ENCODE measurements at places on chromosomes 6 and 20.

DNA sequence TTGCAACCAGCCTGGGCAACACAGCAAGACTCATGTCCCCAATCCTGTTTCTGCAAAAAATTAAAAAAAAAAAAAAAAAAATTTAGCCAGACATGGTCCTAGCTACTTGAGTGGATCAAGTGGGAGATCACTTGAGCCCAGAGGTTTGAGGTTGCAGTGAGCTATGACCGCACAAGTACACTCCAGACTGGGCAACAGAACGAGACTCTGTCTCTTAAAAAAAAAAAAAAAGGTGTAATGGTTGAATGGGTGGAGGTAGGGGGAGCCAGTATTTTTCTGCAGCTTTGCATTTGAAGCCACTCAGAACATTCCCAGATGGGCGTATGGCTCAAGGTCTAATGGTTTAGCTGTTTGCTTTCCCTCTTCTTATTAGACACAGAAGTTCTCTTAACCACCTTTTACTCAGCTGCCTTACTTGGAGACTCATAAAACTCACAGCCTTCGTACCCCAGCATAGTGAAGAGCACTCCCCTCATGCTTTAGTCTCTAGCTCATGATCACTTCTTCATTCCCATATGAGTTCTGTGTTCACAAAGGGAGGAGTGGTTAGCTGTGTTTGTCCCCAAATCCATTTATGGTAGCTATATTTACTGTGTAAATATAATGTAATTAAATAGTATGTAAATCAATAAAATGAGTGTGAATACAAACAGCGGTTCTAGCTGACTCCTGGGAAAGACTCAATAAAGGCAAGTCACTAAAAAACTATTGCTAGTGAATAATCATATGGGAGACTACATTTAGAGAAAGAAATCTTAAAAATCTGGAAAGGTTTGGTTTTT, 9.0 kb downstream of the FKBP1A start:
- H3K4me1 ChIP-seq = peaks cover 95% of the 10 kb centered on the region
- DNase-seq = no peak
- H3K27me3 ChIP-seq = no peaks in the 10 kb centered on the region
- H3K27ac ChIP-seq = no peak overlapping the region
- H3K36me3 ChIP-seq = peaks cover 46% of the 10 kb centered on the region

- H3K4me1 ChIP-seq = peaks cover 11% of the 10 kb centered on the region
- H3K27me3 ChIP-seq = peaks cover 6% of the 10 kb centered on the region
- no peak overlapping the region for H3K27ac ChIP-seq
- DNase-seq = no peak
- H3K4me3 ChIP-seq = no peak overlapping the region
- no peaks in the 10 kb centered on the region for H3K36me3 ChIP-seq
Measured at GRCh38 chr6:41626022-41626421, 12.2 kb upstream of the MDFI start.

GRCh38 chr6:168232528-168232927, 87.0 kb downstream of the DACT2 start:
- no peaks in the 10 kb centered on the region for H3K36me3 ChIP-seq
- H3K27ac ChIP-seq = no peak overlapping the region
- H3K4me3 ChIP-seq = no peak overlapping the region
- H3K27me3 ChIP-seq = peaks cover 7% of the 10 kb centered on the region

DNA sequence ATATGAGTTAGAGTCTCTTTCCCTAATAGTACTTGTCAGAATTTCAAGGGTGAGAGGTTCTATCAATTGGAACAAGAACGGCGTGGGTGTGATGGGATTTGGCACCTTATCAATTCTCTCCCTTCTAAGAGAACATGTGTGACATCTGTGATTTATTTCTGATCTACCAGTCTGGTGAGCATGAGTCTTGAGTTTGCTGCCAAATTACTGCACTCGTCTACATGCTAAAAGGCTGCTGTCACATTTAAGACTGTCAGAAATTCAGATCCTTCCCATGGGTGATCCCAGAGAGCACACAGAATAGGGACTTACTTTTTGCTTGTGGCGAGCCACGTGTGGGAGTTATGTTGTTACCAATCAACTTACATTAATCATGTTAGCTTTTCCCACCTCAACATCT, 370.2 kb upstream of the SASH1 start:
- no peak overlapping the region for H3K27ac ChIP-seq
- no peaks in the 10 kb centered on the region for H3K27me3 ChIP-seq
- no peak for DNase-seq
- no peaks in the 10 kb centered on the region for H3K4me1 ChIP-seq
- H3K4me3 ChIP-seq = no peak overlapping the region

DNA sequence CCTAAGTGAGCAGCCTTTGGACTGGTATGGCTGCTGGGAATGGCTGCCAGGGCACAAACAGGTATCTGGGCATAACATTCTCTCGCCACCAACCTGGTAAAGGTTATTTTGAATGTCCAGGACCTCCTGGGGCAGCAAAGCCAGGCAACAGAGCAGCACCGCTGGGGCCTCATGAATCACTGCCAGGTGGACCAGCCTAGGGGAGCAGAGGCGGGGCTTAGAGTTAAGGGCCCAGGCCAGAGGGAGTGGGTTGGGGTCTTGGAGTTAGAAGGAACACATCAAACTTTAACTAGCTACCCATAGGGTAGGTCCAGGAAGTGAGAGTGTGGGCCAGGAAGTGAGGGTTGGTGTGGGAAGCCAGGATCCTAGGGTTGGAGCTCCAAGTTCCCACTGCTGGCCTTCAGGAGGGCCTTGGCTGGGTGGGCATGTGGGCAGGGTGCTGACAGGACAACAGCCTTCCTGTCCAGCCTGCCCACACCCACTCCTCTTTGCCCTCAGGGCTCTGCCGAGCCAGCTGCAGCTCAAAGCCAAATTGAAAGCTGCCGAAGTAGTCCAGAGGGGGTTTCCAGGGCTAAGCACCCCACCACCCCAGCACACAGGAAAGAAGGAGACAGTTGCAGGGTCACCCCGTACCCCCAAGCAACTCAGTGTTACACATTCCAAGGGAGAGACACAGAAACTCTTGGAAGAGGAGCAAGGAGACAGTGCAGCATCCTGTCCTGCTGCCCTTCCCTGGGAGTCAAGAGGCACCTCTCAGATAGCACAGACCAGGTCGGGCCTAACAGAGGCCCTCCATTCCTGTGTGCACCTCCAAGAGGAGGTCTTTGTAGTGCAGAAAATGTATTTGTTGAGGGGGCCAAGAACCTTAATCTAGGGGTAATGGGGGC, 2.6 kb downstream of the NFKBIE start:
- H3K36me3 ChIP-seq = peaks cover 40% of the 10 kb centered on the region
- H3K27ac ChIP-seq = peak overlapping the region; percentile 95
- no peaks in the 10 kb centered on the region for H3K27me3 ChIP-seq
- peaks cover 54% of the 10 kb centered on the region for H3K4me1 ChIP-seq
- no peak for DNase-seq

DNA sequence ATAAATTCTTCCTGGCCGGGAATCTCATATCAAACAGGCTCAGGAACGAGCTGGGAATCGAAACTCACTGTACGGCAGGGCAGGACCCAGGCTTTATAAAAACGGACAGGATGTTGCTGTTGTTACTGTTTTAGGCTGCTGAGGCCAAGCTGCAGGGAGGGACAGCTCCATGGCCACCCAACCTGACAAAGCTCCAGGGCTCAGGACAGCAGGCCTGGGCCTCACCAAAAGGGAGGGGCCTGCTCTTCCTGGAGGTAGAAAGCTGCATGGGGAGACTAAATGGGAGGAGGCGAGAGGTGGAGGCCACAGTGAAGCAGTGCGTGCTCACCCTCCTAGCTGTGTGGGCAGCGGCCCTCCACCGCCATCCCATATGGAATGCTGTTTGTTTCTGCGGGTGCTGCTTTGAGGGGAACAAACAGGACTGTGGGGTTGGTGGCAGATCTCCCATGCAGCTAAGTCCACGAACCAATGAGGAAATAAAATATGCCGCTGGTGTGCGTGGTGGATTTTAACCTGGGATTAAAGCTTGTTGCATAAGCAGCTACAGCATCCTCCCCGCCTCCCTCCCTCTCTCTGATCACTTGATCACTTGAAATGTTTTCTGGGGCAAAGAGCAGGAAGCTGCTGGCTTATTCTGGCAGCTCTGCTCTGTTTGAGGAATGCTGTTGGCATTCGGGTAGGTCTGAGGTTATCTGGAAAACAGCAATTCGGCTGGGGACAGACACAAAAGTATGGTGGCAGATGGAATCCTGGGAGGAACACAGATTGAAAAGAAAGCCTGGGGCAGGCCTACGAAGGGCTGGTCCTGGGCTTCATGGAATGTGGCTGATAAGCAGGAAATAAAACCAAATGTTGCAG, 2.4 kb upstream of the ZMYND8 start:
- DNase-seq = no peak
- H3K4me1 ChIP-seq = peaks cover 41% of the 10 kb centered on the region
- H3K27ac ChIP-seq = peak overlapping the region; percentile 95
- H3K36me3 ChIP-seq = peaks cover 19% of the 10 kb centered on the region
- no peaks in the 10 kb centered on the region for H3K27me3 ChIP-seq

DNA sequence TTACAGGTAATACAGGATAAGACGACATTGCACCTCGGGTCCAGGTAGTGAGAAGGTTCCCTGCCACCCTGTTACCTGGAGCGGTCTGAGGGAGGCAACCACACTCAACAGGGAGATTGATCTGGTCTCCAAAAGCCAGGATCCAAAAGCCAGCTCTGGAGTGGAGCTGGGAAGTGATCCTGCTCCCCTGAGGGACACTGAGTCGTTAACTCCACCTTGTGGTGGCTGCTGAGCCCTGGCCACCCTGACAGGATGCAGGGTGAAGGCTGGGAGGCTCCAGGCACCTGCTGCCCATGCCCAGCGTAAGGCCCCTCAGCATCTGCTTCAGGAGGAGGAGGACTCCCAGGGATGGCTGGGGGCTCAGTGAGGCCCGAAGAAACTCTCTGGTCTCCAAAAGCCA, 38.7 kb upstream of the SLC22A2 start:
- H3K36me3 ChIP-seq = no peaks in the 10 kb centered on the region
- H3K4me3 ChIP-seq = no peak overlapping the region
- H3K27ac ChIP-seq = no peak overlapping the region
- H3K27me3 ChIP-seq = peaks cover 12% of the 10 kb centered on the region
- no peak for DNase-seq

GRCh38 chr6:41181566-41181965, 18.6 kb upstream of the TREM2 start:
- H3K4me1 ChIP-seq = peaks cover 11% of the 10 kb centered on the region
- H3K36me3 ChIP-seq = no peaks in the 10 kb centered on the region
- no peak for DNase-seq
- H3K4me3 ChIP-seq = no peak overlapping the region
- H3K27me3 ChIP-seq = no peaks in the 10 kb centered on the region

GRCh38 chr6:129280749-129281148, 397.8 kb downstream of the LAMA2 start:
- peaks cover 4% of the 10 kb centered on the region for H3K27me3 ChIP-seq
- no peaks in the 10 kb centered on the region for H3K36me3 ChIP-seq
- H3K4me1 ChIP-seq = peaks cover 11% of the 10 kb centered on the region
- peak; percentile 53 for DNase-seq

GRCh38 chr6:44657206-44657819, 269.8 kb downstream of the CDC5L start:
- no peaks in the 10 kb centered on the region for H3K36me3 ChIP-seq
- H3K4me3 ChIP-seq = no peak overlapping the region
- peaks cover 3% of the 10 kb centered on the region for H3K27me3 ChIP-seq
- DNase-seq = no peak

GRCh38 chr6:37362101-37362828, 8.5 kb downstream of the RNF8 start:
- H3K36me3 ChIP-seq = peaks cover 6% of the 10 kb centered on the region
- H3K4me3 ChIP-seq = no peak overlapping the region
- no peaks in the 10 kb centered on the region for H3K27me3 ChIP-seq

DNA sequence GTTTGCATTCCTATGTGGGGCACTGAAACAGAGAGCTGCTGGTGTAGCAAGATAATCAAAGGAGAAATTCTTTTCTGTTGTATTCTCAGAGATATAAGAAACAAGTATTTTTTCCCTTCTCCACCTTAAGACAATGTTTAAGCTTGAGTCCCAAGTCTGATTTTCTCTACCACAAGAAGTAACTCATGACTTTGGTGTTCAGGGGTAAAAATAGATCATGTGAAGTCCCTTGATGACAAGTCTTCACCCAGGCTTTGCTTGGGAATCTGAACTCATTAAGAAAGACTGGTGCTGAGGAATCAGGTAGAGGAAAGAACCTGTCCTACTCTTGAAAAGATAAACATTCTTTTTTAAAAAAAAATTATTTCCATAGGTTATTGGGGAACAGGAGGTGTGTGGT, 205.6 kb downstream of the ALDH8A1 start:
- H3K4me3 ChIP-seq = no peak overlapping the region
- no peaks in the 10 kb centered on the region for H3K4me1 ChIP-seq
- DNase-seq = no peak
- H3K27me3 ChIP-seq = peaks cover 10% of the 10 kb centered on the region

- no peak for DNase-seq
- peaks cover 11% of the 10 kb centered on the region for H3K36me3 ChIP-seq
- no peaks in the 10 kb centered on the region for H3K4me1 ChIP-seq
- H3K27ac ChIP-seq = no peak overlapping the region
- H3K4me3 ChIP-seq = no peak overlapping the region
- H3K27me3 ChIP-seq = no peaks in the 10 kb centered on the region
Measured at GRCh38 chr20:46671866-46672542, 17.2 kb downstream of the TP53RK start.

DNA sequence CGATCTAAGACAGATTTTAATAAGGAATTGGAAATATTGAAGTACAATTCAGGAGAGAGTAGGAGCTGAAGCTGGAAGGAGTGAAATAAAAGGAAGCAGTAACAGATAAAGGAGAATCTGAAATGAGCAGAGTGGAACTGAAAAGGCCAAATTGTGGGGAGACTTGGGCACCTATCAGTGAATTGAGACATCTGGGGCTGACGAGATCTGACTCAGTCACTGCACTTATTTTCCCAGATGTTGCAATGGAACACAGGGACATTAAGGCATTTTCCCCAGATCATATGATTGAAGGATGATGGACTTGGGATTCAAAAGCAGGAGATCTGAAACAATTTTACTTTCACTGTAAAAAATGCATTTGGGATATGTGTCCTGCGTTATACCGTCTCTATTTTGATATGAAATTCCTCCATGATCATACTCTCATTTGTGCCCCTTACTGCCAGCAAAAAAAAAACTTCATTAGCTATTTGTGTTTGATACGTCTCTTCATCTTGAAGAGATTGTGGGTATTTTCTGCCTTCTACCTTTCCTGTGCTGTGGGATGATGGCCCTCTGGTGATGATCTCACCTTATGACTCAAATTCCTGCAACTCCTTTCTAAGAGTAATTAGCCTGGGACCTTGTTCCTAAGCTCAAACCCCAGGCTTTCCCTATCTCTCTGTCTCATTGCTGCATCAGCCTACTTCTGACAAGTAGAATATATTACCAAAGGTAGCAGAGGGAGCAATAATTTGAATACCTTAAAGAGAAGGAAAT, 278.5 kb upstream of the MAN1A1 start:
- DNase-seq = no peak
- no peaks in the 10 kb centered on the region for H3K27me3 ChIP-seq
- H3K36me3 ChIP-seq = no peaks in the 10 kb centered on the region
